GM12891 (cell line): ENCODE measurements at places on chromosomes 3 and 15.

DNA sequence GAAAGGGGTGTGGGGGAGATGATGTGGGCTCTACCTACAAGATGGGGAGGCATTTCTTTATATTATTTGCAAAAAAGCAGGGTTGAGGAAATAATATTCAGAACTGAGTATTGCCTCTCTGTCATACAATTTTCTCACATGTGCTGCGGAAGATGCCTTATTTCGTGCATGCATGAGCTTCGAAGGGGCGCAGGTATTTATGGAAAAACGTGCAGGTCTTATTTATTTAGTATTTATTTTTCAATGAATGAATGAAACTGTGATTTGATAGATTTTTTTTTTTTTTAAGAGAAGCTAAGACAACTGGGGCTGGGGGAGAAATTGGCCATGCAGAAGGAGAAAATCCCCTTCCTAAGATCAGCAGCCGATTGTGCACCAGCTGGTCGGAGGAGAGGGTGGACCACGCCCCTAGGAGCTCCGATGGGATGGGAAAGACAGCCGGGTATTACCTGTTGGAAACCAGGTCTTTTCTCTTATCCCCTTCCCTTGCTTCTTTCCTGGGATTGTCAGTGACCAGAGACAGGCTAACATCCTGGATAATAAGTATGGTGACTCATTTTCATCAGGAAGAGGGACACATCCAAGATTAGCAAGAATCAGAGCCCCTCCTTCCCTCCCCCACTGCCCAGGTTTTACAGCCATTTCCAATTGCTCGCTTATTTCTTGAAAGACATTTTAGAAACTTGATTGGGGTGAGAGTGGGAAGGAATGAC is 875 bp downstream of the GAP43 start:
- no peak for DNase-seq

DNA sequence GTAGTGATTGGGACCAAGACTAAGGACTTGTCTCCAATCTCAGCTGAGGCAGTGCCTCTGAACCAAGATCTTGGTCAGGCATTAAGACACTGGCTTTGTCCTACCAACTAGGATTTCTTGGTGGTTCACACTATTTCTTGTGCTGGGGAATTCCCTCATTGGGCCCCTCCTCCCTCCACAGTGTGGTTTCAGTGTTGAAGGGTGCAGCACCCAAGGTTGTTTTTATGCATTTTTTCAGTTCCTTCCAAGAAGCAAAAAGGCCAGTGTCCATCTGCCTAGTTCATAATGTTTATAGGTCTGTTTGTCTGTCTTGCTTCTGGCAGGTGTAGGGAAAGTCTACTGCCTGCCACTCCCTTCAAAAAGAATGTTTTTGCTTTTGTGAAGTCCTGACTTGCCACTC is 10.6 kb upstream of the ITPKA start:
- DNase-seq = peak; percentile 62

DNA sequence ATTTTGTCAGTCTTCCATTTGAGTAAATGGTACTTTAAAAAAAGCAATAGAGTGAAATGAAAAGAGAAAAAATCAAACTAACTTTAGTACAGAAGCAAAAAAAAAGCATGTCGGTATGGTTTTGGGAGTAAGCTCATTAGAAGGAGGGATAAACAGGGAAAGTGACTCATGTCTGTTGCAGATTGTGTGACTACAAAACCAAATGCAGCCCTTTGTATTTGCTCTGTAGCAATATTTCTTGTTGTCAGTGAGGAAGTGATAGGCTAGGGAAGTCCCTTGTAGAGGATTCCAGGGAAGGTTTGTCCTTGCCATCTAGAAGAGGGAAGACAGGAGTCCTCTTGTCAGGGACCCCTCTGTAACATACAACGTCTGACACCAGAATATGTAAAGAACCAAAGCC is 150.5 kb upstream of the POU1F1 start:
- DNase-seq = no peak

GRCh38 chr3:58624550-58624949 is 42.0 kb downstream of the FAM3D start:
- no peak for DNase-seq

DNA sequence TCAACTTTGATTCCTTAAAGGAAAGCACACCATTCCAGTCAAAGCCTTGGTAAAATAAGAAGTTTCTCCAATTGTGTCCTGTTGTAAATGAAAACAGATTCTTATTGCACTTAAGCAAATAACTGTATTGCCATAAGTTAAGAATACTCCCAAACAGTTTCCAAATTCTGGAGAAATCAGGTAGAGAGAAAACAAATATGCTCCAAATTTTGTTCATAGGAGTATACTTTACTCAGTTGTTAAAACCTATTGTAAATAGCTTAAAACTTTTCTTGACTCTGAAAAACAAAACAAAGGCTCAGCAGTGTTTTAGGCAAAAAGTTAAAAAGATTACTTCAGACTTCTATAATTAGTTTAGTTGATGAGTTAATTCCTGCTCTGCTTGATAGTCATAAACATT is 42.4 kb downstream of the LNP1 start:
- no peak for DNase-seq

GRCh38 chr15:84949043-84949442 is 32.6 kb upstream of the PDE8A start:
- DNase-seq = no peak

GRCh38 chr15:91882858-91883586 is 29.5 kb downstream of the SLCO3A1 start:
- no peak for DNase-seq

DNA sequence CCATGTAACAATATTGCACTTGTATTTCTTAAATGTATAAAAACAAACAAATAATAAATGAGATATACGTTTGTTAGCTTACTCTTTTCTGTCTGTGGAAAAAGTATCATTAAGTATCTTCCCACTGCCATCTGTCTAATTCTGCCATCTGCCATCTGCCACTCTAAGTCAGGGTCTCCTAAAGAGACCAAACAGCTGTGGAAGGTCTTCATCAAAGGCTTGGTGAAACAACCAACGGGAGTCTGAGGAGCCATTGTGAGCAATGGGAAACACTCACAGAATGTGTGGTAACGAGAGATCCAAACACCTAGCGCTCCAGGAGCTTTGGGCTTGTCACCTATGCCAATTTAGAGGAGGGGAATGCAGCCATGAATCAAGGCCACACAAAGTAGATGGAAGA is 28.7 kb upstream of the PFN2 start:
- DNase-seq = no peak

DNA sequence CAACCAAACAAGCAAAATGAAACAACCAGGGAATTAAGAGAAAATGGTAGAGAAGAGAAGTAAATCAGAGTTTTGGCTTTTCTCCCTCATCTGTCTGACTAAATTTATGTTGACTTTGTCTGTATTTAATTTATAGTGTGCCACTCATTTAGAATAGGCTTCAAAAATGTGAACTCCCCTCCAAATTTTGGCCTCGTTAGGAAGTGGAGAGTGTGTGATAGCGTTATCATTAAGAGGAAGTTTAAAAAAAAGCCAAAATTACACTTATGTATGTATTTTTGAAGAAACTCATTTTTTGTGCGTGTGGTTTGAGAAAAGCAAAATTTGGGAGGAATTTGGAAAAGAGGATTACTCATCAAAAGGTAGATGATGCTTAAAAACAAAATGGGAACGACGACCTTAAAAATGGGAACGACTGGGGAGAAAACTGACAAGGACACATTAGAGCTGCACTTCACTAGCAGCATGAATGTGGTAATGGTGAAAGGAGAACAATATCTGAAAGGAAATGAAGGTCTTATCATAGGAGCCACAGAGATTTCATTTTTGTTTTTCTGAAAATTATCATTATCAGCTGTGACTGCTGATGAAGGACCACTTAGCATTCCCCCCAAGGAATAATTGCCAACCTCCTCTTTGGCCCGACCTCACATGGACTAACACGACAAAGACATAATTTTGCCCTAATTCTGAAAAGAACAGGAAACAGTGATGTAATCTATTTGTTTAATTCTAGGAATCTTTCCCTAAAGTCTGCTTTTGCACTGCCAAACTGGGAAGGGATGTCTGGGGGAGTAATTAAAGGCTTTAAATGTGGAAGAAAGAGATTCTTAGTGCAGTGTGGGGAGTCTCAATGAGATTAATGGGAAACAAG is 163.2 kb upstream of the P2RY1 start:
- DNase-seq = no peak

GRCh38 chr3:69052472-69052898 is 352 bp upstream of the TMF1 start:
- DNase-seq = no peak

DNA sequence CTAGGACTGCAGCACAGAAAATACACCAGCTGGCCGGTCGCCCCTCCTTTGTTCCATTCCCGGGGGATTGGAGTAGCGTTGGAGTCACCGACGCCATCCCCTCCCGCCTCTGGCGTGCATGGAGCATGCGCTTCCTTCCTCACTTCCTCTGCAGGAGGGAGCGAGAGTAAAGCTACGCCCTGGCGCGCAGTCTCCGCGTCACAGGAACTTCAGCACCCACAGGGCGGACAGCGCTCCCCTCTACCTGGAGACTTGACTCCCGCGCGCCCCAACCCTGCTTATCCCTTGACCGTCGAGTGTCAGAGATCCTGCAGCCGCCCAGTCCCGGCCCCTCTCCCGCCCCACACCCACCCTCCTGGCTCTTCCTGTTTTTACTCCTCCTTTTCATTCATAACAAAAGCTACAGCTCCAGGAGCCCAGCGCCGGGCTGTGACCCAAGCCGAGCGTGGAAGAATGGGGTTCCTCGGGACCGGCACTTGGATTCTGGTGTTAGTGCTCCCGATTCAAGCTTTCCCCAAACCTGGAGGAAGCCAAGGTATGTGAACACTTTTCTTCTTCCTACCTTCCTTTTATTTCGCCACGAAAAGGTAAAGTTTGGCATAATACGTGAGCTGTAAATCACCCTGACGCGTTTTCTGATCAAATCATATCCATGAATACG is at the start of gene SCG3:
TSS of gene SCG3 (plus strand) at position 201 of the 661 bp plus-strand sequence. CDS start at position 454, 253 bp downstream.
- DNase-seq = peak; percentile 32

- DNase-seq = no peak
These were observed 144.0 kb upstream of the TLE3 start for GRCh38 chr15:70241561-70242320.

GRCh38 chr3:108389372-108389771 is 93.0 kb downstream of the HHLA2 start:
- no peak for DNase-seq

DNA sequence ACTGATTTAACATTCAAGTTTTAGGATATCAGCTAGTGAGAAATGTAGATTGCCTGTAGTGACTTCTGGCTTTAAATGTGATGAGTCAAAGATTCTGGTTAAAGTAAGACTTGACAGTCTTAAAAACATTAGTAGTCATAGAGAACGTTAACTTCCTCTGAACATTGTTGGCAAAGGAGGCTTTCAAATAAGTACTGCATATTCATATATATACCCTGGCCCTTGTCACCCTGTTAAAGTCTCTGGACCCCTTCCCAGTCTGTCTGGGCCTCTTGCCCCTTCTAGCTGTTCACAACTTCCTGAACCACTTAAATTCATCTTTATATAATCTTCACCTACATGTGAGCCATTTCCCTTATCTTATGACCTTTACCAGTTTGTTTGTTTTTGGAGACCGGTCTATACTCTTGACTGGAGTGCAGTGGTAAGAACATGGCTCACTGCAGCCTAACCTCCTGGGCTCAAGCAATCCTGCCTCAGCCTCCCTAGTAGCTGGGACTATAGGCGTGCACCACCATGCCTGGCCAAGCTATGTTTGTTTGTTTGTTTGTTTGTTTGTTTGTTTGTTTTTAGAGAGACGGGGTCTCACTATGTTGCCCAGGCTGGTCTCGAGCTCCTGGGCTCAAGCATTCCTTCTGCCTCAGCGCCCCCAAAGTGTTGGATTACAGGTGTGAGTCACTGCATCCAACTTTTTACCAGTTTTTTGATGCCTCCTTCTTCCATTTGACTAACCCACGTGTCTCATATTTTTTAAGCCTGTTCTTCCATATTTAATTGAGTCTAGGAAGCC is 64.4 kb upstream of the CRTC3 start:
- no peak for DNase-seq

DNA sequence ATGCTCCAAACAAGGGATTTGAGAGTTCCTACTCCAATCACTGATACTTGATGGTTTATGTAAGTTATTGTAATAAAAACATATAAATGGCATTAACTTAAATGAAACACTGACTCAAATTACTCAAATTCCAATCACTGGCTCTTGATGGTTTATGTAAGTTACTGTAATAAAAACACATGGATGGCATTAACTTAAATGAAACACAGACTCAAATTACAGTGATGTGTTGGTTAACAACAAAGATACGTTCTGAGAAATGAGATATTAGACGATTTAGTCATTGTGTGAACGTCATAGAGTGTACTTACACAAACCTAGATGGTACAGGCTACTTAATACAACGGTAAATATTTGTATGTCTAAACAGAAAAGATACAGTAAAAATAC is 6.6 kb downstream of the MOBP start:
- no peak for DNase-seq

- DNase-seq = no peak
These were observed 26.2 kb downstream of the RBP2 start for GRCh38 chr3:139450159-139450558.

DNA sequence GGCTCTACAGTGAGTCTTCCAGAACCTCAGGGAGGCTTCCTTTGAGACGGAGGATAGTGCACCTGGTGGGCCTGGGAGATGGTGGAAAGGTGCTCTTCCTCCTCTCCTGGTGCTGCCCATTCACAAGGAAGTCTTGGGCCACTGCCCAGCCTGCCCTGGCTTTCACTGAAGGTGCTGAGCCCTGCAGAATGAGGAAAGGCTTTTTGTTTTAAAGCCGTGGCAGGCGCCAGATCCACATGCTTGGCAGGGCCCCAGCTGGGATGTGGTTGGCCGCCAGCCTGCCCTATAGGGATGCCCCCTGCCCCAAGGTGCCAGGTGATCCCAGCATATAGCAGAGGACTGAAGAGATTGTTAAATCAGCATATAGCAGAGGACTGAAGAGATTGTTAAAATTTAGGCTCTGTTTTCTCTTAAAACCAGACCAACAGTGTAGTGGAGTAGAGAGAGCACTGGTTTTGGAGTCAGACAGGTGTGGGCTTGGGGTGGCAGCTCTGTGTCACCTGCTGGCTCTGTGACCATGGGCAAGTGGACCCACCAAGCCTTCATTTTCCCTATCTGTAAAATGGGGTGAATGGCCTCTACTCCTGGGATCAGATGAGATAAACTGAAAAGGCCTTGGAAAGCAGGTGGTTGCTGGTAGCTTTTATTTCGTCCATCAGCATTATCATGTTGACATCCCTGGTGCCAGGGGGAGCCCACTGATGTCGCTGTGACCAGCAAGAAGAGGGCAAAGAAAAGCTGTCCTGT is 53.3 kb downstream of the SLC6A6 start:
- DNase-seq = no peak

DNA sequence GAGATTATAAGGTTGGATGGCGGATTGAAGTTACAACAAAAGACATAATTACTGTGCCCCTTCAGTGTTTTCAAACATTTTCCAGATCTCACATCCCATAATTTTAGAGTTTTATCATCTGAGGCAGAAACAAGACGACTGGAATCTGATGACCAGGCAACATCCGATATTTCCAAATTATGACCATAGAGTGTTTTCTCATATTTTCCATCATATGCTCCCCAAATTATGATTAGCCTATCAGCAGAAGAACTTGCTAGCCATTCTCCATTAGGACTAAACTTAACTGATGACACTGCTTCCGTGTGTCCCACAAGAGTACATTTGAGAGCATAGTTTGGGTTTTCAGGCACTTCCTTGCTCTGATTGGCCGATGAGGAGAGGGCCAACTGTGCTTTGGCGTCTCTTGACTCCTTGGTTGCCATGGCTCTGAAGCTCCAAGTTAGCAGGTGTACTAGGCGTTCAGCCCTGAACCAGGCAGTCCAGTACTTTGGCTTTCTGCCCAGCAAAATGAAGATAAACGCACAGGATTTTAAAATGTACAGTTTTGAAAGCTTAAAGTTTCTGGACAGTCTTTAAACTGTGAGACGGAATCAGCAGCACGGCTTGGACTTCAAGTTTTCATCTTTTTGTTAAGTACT is 638 bp downstream of the WDR5B start:
- DNase-seq = peak; percentile 38
